ENCODE measurements at places on chromosomes 16 and 17.

GRCh38 chr17:75404223-75404730 is 1.2 kb downstream of the GRB2 start:
- peak; percentile 30 for DNase-seq

DNA sequence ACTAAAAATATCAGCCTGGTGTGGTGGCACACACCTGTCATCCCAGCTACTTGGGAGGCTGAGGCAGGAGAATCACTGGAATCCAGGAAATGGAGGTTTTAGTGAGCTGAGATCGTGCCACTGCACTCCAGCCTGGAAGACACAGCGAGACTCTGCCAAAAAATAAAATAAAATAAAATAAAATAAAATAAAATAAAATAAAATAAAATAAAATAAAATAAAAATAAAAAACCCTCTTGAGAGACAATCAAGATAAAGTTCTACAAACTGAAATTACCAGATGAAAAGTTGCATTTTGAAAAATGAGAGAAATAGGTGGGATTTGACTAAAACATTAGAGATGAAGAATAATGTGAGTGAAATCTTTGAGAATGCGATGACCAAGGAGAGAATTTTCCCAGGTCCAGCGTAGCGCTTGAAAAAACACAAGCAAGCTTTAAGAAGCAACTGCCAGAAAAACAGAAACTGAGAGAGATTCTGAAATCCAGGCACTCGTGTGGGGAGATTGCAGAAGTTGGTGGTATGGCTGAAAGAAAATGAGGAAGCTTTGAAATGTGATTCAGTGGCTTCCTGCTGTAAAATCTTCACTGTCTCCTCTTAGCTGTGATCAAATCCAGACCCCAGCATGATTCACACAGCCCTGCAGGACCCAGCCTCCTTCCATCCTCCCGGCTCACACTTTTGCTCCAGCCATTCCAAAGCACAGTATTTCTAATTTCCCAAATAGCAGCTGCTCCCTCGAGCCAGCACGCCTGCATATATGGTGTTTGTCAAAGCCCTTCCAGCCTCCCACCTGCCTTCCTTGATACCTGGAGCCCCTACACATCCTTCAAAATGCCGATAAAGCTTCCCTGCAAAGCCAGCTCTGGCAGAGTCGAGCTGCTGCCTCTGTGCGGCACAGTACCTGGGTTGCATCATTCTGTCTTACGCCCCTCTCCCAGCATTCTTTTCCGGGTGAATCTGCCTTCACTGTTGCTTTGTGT is 8.2 kb upstream of the CD300E start:
- DNase-seq = no peak

GRCh38 chr16:49739381-49739780 is 116.5 kb downstream of the ZNF423 start:
- no peak for DNase-seq

DNA sequence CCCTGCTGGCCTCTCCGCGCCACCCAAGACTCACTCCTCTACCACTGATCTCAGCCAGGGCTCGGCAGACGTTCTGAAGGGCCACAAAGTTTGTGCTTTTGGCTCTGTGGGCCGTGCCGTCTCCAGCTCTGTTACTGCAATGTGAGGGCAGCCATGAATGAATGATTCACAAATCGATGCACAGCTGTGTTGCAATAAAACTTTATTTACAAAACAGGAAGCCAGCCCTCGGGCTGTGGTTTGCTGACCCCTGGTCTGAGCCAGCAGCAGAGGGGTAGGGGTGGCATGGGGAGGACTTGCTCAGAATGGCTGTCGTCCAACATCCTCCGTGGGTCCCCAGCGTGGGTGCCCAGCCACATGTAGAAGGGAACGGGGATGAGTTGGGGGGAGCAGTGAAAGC is 63.0 kb upstream of the PVALEF start:
- no peak for DNase-seq

DNA sequence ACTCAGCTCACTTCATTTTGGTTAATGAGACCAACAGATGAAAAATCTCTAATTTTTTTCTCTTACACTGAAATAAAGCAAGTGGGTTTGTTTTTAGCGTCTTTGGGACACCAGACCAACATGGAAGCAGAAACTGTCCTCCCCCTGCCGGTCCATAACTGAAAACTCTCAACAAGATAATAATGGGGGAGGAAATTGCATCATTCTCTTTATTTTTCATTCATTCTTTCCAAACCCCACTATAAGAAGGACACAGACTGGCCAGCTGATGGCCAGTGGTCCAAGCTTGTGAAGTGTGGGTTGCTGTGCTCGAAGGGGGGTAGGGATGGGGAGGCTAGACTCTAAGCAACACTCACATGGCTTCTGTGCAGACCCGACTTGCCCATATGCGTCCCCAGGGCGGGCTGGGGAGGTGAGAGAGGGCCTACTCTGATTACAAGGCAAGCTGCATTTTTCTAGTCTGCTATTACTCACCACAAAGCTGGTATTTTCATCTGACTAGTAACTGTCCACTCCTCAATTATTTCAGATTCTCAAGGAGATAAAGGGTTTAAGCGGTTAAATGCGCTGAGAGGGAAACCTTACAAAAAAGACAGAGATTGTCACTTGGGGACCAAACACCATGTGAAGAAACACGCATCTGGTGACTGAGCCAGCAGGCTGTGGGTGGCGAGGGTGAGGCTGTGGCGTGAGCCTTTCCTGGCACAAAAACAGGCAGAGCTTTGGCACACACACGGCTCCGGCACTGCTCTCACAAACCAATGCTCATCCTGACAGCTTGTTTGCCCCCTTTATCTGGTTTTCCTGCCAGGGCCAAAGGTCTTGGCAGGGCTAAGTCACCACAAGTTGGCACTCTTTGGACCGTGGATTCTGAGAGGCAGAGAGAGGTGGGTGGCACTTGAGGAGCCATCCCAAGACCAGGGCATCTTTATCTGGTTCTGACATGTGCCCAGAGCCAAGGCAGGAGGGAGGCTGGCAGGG is 38.2 kb downstream of the MARF1 start:
- DNase-seq = no peak

DNA sequence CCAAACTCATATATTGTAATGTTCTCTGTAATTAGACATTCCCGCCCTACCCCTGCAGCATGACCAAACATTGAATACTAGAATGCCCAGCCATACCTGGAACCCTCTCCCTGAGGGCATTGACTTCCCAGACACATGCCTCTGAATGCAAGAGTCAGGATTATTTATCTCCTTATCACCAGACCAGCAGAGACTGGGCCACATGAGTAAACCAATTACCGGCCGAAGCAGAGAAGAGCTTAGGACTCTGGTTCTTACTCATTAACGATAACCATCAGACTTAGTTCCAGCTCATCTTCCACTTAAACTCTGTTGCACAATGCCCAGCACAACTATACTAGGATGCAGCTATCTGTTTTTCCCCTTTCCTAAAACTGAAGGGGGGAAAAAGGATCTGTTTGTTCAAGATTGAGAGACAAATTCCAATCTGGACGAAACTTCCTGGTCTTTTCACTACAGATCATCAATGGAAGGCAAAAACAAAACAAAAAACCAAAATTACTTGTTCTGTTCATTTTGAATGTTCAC is 88.2 kb upstream of the CORO6 start:
- DNase-seq = no peak

GRCh38 chr16:68382296-68382718 is 66.0 kb downstream of the SMPD3 start:
- no peak for DNase-seq

DNA sequence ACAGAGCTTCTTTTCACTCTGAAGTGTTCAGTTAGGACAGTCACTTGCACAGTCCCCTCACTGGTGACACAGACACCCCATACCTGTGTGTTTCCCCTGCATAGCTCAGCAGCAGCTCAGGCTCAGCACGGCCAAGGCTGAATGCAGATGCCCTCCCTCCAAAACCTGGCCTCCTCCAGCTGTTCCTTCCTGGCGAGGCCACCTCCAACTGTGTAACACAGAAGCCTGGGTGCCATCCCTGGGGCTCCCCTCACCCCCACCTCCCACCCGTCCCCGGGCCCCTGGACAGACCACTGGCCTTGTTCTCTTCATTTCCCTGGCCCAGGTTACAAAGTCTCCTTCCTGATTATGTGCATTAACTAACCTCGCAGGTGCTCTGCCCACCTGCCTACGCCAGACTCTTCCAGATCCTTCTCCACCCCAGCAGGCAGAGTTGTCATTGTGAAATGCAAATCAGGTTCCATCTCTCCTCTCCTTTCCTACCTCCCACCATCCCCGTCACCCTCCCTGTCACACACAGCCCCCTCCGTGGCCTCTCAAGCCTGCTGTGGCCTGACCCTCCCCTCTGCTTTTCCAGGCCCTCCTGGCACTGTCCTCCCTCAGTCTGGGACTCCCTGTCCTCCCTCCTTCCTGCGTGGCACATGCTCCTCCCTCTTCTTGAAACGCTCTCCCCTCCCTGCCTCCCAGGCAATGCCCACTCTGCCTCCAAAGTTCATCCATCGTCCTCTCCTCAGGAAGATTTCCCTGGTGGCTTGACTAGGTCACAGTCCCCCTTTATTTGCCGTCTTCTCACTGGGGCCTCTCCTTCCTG is 26.4 kb downstream of the MLYCD start:
- no peak for DNase-seq

DNA sequence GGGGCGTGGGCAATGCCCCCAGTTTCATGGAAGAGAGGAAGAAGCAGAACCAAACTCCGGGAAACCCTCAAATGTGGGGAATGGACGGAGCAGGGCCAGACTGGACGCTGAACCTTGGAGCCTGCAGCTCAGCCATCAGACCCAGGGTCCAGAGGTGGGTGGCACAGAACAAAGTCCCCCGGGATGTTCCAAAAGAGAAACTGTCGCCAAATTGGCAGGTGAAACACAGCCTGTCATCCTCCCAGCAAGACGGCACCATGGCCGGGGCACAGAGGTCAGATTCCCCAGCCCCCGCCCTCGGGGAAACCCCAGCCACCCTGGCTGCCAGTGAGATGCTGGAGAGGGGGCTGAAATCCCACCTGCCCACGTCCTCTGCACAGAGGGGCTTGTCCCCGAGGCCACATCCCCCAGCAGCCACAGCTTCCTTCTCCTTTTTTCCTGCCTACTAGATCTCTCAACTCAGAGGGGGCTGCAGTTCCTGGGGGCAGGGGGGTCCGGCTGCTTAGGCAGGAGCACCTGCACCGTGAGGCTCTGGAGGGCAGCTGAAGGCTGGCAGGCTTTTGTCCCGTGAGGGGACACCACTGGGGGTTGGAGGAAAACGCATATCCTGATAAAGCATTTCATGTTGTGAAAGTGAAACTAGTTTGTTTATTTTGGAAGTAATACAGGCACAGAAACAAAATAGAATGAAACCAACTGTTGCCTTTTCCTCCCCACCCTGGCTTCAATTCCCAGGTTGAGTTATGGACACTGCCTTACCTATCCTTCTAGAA is 1.2 kb upstream of the SECTM1 start:
- DNase-seq = peak; percentile 43

- DNase-seq = no peak
Observed at GRCh38 chr17:76444518-76445311, 8.2 kb downstream of the UBE2O start.

- no peak for DNase-seq
Observed at GRCh38 chr16:17245776-17246175, 225.0 kb downstream of the XYLT1 start.

- no peak for DNase-seq
Observed at GRCh38 chr16:86786994-86787393, 208.6 kb downstream of the FOXL1 start.

DNA sequence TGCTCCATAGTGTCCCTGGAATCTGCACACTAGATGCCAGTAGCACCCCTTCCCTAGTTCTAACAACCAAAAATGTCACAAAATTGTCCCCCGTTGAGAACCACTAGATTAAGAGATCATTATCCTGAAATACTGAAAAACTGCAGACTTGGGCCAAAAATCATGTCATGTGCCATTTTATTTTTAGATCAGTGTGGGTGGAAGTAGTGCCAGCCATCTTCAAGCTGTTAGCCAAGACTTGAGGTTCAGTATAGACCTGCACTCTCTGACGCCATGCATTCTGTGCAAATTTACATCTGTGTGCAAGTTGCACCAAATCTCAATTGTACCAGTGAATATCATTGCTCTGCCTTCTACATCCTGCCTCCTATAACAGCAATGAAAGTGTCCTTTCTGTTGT is 31.5 kb upstream of the NOL11 start:
- no peak for DNase-seq

DNA sequence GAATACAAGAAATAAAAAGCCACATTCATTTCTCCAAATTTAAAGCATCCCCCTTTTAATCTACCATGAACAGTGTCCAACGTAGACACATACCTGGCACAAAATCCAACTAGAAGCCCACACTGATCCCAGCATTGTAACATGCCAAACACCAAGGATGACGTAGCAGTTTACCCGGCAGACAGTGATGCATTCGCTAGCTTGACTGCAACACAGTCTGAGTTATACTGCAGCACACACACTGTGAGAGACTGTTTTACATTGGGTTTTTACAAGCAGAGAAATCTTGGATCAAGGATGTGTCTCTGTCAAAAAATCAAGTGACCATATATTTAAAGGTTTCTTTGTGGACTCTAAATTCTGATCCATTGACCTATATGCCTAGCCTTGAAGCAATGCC is 74.5 kb upstream of the C17orf78 start:
- no peak for DNase-seq

GRCh38 chr16:26026709-26027450 is 335.1 kb downstream of the HS3ST4 start:
- no peak for DNase-seq

DNA sequence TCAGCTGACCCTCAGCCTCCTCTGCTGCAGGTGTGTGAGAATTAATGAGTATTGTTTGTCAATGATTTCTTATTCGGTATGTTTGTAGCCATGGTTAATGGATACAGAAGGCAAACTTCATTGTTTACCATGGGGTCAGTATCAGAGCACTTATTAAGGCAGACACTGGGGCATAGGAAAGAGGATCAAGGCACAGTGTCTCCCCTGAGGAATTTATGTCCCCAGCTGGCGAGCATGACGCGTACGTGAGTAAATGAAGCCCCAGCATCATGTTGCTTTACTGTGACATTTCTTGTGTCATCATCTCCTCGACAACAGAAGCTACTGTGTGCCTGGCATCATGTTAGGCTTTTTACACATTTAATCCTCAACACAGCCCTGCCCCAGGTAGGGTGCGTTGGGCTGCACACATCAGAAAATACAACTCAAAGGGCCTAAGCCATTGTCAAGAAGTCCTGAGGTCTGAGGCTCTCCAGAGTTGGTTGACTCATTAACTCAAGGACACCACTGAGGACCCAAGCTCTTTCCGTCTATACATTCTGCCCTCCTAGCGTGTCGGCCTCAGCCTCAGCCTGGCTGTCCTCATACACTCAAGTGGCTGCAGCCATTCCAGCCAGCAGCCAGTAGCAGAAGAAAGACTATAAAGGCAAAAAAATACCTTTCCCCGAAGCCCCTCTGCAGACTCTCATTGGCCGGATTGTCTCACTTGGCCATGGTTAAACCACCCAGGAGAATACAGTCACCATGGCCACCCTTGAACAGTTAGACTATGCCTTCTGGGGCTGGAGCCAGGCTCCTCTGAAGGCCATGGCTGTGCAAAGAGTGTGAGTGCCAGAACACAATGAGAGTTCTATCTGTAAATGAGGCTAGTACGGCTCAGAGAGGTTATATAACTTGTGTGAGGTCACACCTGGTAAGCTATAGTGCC is 13.9 kb upstream of the ZCCHC14 start:
- DNase-seq = no peak

Data from T-helper 1 cell (primary cell).